ENCODE measurements at places on chromosomes 5 and 9.
A peak's percentile ranks its signal among the peaks of the same experiment; 100 is the strongest.

DNA sequence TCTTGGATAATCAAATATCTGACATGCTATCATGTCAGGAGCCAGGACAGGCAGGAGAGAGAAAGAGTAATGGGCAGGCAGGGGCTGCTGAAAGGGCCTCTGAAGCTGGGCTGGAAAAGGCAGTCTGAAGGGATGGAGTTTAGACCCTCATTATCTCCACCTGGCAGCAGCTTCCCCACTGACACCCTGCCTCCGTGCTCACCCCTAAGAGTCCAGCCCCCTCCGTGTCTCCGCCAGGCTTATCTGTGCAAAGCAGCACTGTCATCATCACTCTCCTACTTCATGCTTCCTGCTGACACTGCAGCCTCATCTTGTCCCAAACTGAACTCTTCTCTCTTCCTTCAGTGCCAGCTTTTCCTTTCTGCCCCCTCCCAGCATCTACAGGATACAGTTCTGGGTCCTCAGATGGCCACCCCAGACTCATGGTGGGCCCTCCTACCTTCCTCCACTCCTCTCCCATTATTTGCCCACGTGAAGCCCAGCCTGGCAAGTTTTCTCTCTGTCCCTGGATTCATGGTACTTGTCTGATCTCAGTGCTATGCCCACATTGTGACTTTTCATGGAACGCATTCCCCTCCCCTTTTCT is 70.9 kb upstream of the KLF9 start:
- no peak for DNase-seq

DNA sequence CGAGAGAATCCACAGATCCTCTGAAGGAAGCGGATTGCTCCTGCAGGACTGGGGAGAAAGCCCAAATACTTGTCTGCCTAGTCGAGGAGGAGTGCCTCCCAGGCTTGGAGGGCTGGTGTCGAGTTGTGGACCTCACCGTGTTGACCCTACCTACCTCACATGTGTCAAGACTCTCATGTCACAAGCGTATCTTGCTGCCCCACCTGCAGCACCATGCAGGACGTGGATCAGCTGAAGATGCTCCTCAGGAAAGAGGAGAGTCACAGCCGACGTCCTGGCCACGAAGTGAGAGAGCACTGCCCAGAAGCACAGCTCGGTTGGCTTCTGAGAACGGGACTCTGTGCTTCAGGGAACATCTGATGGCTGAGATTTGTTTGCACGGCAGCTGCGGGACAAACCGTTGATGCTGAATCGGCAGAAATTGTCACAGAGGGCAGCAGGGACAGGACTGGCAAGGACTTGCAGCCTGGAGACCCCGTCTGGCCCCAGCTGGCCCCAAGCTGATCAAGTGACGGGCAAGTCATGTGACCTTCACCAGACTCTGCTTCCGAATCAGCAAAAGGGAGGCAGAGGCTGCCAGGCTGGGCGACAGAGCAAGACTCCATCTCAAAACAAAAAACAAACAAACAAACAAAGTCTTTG is 119.1 kb upstream of the ITGA1 start:
- DNase-seq: no peak

DNA sequence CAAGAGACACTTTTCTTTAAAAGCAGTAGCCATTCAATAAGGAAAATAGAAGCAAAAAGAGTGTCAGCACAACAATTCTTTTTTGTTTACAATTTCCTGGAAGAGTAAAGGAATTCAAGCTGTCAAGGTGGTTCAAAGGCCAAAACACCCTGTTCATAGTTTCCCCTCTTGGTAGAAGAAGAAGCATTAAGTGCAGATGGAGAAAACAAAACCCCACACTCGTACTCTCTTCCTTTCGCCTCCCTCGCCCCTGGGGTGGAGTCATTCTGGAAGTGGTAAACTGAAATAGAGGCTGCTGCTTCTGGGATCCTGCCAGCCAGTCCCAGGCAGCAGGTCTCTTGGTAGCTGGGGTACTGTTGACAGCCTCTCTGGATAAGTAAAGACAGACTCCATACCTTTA is 105.0 kb downstream of the ANKRD55 start:
- DNase-seq: no peak

GRCh38 chr5:160991205-160991604 is 139.2 kb upstream of the ATP10B start:
- no peak for DNase-seq

- no peak for DNase-seq
Observed at GRCh38 chr5:158519433-158520021, 580.2 kb downstream of the EBF1 start.

GRCh38 chr5:179119415-179120170 is 59.4 kb downstream of the ZNF354C start:
- no peak for DNase-seq

- no peak for DNase-seq
Observed at GRCh38 chr5:165014439-165014838, 1509.0 kb downstream of the MAT2B start.

DNA sequence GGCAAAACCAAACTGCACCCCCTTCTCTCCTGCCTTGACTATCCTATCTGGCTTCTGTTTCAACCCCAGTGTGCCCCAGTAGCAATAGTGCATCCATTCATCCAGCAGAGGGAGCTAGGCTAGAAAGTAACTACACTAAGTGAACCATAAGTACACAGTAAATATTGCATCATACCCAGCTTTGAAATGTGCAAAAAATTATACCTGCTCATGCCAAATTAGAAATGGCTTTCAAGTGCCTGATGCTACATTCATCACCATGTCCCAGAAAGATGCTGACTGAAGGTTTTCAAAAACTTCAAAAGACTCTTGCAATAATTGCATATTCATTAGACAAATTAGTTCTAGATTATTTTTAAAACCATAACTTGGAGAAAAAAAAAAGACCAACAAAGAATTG is 153.5 kb downstream of the PRELID2 start:
- peak; percentile 24 for DNase-seq

GRCh38 chr5:108818613-108819272 is 71.0 kb downstream of the FER start:
- DNase-seq: no peak

DNA sequence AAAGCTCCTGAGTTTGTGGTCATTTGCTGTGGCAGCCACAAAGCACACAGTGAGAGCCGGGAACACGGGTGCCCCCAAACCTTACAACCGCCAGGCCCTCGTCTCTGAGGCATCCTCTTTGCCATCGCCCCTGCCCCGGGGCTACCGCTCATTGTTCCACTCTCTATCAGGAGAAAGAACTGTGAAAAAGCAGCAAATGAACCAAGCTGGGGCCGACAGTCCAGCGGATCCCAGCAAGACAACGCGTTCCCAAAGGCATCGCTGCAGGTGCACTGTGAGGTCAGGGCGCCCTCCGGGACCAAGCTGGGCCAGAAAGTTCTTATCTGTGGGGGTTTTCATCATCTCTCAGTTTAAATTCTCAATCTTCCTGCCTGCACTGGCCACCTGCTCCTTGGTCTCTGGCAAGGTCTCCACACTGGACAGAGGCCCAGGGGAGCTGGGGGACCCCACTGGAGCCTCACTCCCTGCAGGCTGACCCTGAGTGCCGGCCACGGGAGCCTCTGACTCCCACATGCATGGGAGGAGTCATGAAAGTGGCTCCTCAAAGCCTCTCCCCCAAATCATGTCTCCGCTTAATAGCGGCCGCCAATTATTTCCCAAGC is 32.1 kb downstream of the VAV2 start:
- DNase-seq: no peak

GRCh38 chr9:87392086-87392485 is 105.6 kb upstream of the DAPK1 start:
- DNase-seq: no peak

DNA sequence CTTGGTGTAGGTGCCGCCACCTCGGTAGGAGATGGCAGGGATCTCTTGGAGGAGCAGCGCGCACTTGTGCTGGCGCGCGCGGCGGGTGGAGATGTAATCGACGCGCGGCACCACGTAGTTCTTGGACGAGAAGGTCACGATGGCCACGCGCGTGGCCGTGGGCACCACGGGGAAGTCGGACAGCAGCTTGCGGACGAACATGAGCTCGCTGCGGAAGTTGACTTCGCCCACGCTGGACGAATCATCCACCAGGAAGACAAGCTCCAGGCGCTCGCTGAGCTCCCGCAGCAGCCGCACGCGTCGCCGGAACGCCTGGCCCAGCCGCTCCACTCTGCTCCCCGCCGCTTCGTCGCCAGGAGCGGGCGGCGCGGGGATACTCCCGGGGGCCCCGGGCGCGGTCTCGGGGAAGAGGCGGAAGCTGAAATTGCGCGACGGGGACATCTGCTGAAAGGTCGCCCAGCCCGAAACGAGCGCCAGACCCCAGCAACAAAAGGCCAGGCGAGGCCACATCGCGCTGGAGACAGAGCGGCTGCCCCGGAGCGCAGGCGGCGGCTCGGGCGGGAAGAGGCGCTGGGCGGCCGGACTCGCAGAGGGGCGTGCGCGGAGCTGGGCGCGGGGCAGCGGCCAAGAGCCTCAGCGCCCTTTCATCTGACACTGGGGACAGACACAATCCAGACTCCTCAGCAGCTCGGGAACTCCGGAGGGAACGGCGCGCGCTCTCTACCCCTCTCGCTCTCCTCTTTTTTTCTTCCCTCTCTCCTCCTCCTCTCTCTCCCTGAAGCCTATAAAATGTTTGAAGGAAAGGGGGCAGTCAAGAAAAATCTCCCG is at the start of gene SVEP1:
SVEP1 (minus strand) TSS at position 708 of the 828 bp plus-strand sequence; CDS start at position 510, 198 bp downstream.
- peak; percentile 45 for DNase-seq

- DNase-seq: no peak
Observed at GRCh38 chr9:125747053-125747764, at the start of gene PBX3. Gene PBX3, plus strand, starts transcription at chr9:125747373.

- DNase-seq: no peak
Observed at GRCh38 chr5:154394307-154394706, 51.5 kb upstream of the SAP30L start.

All from renal pelvis (tissue), 12 donors.